Tracheal epithelial cell (primary cell): ENCODE measurements at places on chromosomes 3 and 15. TPM values are rescaled to one million over a fixed set of nuclear protein-coding genes. Genes with fewer than 3 reads are reported as not detected.

The DISP2 gene
- total RNA-seq, result under 0.01 TPM in 2 replicates

The BDH1 gene
- total RNA-seq, result 15.7 and 16.0 TPM in 2 replicates

The EPB42 gene
- total RNA-seq, result not detected in 2 replicates

The CCK gene
- 0.21 and 0.96 TPM in 2 replicates for total RNA-seq

The NTRK3 gene
- under 0.01 TPM in 1 of 2 replicates, not detected in the other for total RNA-seq

The NFKBIZ gene
- total RNA-seq, result 49.0 and 120 TPM in 2 replicates

The GABRB3 gene
- total RNA-seq, result 0.48 and 2.6 TPM in 2 replicates
